DND-41 (cell line): ENCODE measurements at places on chromosomes 3 and 15.

GRCh38 chr15:52797625-52798501, 7.7 kb upstream of the ONECUT1 start:
- peak; percentile 83 for DNase-seq

DNA sequence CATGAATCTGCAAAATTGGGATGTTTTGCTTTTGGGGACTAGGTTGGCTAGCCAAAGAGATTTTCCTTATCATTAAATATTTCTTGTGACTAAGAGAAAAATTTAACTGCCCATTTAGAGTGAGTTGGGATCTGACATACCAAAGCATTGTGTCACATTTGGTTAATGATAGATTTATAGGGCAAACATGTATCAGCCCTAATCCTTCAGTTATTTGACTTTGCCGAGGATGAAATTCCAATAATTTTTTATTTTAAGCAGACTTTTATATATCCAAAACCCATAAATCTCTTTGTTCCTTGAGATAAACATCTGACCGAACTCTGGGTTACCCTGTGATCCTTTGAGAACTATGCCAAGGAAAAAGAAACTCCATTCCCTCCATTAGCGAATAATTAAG, 218.9 kb downstream of the CDIN1 start:
- DNase-seq, result no peak

DNA sequence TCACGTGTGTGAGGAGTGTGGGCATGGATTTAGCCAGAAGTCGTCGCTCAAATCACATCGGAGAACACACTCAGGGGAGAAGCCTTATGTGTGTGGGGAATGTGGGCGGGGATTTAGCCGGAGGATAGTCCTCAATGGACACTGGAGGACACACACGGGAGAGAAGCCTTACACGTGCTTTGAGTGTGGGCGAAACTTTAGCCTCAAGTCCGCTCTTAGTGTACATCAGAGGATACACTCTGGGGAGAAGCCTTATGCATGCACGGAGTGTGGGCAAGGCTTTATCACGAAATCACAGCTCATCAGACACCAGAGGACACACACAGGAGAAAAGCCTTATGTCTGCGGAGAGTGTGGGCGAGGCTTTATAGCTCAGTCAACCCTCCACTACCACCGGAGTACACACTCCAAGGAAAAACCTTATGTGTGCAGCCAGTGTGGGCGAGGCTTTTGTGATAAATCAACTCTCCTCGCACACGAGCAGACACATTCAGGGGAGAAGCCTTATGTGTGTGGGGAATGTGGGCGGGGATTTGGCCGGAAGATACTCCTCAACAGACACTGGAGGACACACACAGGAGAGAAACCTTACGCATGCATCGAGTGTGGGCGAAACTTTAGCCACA, 28.1 kb downstream of the ZNF589 start:
- no peak for DNase-seq

DNA sequence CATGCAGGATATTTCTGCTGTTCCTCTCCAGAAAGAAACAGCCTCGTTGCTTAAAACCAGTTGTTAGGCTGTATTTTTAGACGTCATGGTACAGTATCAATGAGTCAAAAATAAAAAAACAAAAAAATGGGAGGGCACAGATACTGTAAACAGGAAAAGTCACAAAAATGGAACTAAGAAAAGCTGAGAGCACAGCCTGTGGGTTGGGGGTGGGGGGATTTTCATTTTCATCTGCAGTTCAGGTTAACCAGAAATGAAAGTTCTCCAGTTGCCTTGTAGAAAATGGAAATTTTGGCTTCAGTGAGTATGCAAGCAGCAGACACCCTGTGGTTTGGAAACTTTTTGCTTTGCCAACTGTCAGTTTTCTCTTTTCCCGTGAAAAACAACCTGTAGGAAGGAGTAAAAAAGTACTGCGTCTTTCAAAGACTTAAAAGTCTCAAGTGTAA, 59.0 kb downstream of the FRMD4B start:
- DNase-seq, result peak; percentile 85

DNA sequence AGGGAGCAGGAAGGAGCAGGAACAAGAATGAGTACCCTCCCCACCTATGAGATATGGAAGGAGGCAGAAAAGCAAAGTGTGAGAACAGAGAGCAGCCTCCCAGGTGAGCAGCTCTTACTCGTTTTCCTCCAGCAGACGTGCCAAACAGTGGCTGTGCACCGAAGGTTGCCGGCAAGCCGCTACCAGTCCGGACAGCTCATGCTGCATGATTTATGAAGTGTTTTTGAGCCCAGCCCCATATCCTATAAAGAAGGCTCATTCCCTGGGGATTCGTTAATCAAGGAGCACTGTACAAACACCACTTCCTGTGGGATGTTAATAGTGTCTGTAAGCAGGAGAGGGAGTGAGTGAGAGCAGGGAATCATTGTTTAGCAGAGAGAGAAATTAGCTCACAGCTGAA, 118.3 kb upstream of the FOXB1 start:
- DNase-seq, result no peak

DNA sequence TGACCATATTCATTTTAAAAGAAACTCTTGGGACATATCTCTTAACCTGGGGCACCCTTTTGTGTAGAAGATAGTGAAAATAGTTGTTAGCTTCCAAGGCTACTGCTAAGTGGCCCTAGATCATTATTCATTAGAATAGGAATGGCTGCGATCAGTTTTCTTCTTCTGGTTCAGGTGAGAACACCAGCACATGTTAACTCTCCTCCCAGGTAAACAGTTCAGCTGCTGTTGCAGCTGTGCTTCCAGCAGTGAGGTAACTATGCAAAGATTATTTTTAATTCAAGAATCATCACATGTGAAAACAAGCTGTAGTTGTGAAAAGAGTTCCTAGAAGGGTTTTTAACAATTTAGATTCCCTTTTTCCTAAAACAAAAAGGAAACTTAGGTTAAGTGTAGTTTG, 43.3 kb downstream of the ZPLD1 start:
- no peak for DNase-seq

DNA sequence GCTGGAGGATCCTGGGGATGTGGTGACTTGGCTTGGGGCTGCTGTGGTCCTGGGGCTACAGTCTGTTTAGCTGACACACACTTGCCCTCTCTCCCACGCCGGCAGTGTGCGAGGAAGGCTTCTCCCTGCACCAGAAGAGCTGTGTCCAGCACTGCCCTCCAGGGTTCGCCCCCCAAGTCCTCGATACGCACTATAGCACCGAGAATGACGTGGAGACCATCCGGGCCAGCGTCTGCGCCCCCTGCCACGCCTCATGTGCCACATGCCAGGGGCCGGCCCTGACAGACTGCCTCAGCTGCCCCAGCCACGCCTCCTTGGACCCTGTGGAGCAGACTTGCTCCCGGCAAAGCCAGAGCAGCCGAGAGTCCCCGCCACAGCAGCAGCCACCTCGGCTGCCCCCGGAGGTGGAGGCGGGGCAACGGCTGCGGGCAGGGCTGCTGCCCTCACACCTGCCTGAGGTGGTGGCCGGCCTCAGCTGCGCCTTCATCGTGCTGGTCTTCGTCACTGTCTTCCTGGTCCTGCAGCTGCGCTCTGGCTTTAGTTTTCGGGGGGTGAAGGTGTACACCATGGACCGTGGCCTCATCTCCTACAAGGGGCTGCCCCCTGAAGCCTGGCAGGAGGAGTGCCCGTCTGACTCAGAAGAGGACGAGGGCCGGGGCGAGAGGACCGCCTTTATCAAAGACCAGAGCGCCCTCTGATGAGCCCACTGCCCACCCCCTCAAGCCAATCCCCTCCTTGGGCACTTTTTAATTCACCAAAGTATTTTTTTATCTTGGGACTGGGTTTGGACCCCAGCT, 2.9 kb upstream of the FES start:
- no peak for DNase-seq

GRCh38 chr15:50180091-50180490, 1.9 kb upstream of the SLC27A2 start:
- DNase-seq, result no peak

DNA sequence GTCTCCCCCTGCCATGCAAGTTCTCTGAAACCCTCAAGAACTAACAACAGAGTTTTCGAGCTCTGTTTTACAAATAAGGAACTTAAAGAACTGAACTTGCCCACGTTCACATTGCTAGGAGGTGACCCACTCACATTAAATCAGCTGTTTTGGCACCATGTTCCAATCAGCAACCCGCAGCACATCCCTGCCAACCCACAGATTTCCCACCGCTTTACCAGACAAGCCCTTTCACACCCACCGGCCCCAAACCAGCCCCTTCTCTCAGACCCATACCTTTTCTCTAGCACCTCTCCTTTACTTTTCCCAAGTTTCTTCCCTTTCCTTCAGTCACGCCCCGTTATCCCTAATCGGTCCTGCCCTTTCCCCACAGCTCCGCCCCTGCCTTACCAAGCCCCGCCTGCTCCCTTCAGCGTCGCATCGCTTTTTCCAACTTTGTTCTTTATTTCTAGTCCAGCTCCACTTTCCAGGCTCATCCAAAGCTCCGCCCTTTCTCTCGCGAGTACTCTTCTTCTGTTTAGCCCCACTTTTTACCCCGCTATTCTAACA, 804 bp upstream of the BRPF1 start:
- no peak for DNase-seq

DNA sequence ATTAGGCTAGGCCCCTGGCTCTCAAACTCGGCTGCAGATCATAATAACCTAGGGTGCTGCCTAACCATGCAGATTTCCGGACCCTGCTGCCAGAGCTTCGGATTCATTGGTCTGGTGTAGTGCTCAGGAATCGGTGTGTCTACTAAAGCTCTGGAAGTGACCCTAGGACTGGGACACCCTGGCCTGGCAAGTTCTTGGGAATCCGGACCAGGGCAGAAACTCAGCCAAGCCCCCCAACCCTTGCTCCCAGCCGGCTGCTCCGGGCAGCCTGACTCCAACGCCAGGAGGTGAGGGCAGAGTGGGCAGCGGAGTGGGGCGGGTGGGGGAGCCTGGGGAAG, 23.0 kb downstream of the IGDCC3 start:
- no peak for DNase-seq
